ENCODE measurements at places on chromosomes 7 and 10. TPM values are rescaled to one million over a fixed set of nuclear protein-coding genes. Genes with fewer than 3 reads are reported as not detected.
A peak's percentile ranks its signal among the peaks of the same experiment; 100 is the strongest.

POR gene
- 131 TPM for total RNA-seq

SMO gene
- total RNA-seq, result 3.6 TPM

ECHDC3 gene
- total RNA-seq, result 10.2 TPM

TBX20 gene
- 0.15 TPM for total RNA-seq

PRXL2A gene
- 97.6 TPM for total RNA-seq

SLC13A1 gene
- total RNA-seq, result not detected

HPSE2 gene
- total RNA-seq, result 0.76 TPM

SUGCT gene
- total RNA-seq, result 18.6 TPM

GRCh38 chr10:5466451-5467206 is 32.7 kb downstream of the CALML5 start:
- peak; percentile 89 for DNase-seq

DNA sequence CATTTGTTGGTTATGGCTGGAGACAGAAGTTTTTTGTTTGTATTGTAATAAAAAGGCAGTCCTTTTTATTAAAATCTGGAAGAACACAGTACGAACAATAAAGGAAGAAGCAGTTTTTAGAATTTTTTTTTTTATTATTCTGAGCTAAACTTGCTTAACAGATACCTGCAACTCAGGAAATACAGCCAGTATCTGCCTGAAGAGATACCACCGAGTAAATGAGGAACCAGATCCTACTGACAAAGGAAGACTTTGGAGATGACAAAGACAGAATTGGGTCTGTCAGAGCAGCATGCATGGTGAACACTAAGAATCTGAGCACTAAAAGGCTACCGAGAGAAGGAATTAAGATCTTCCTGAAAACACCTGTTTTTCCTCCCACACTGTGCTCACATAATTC is 1335.9 kb upstream of the SORCS1 start:
- no peak for DNase-seq

DNA sequence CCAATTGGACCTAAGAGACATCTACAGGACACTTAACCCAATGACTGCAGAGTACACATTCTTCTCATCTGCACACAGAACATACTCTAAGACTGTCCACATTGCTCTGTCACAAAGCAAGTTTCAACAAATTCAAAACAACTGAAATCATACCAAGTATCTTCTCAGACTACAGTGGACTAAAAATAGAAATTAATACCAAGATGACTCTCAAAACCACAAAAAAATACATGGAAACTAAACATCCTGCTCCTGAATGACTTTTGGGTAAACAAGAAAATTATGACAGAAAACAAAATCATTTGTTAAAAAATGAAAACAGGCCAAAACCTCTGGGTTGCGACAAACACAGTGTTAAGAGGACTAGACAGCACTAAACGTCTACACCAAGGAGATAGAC is 24.5 kb downstream of the SNX13 start:
- no peak for DNase-seq

DNA sequence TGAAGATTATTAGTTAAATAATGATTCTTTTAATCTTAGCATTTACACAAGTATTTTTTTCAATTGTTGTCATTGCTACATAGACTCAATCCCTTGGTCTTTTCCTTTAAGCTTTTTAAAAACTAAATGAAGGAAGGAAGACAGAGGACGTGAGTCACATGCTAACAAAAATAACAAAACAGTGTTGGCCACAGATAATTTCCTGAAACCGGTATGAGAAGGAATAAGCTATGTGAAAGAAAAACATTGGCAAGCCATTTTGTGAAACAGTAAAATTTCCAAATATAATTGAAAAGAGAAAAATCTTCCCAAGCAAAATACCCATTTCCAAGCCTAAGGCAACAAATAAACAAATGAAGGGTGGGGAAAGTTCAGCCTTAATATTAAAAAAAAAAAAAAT is 223.0 kb downstream of the AHR start:
- DNase-seq, result no peak

- DNase-seq, result no peak
These were observed 60.0 kb upstream of the PARD3 start for GRCh38 chr10:34875061-34875460.

DNA sequence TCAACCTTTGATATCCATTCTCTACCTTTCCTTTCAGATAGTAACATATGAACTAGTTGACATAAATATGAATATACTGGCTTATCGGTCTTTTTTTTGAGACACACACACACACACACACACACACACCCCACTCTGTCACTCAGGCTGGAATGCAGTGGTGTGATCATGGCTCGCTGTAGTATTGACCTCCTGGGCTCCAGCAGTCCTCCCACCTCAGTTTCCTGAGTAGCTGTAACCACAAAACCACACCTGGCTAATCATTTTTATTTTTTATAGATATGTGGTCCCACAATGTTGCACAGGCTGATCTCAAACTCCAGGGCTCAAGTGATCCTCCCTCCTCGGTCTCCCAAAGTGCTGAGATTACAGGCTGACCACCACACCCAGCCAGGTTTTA is 14.2 kb upstream of the NT5C3A start:
- no peak for DNase-seq

- no peak for DNase-seq
These were observed 47.7 kb downstream of the EGFR start for GRCh38 chr7:55066524-55066923.

- DNase-seq, result no peak
These were observed 442.6 kb downstream of the GFRA1 start for GRCh38 chr10:115830265-115830970.

DNA sequence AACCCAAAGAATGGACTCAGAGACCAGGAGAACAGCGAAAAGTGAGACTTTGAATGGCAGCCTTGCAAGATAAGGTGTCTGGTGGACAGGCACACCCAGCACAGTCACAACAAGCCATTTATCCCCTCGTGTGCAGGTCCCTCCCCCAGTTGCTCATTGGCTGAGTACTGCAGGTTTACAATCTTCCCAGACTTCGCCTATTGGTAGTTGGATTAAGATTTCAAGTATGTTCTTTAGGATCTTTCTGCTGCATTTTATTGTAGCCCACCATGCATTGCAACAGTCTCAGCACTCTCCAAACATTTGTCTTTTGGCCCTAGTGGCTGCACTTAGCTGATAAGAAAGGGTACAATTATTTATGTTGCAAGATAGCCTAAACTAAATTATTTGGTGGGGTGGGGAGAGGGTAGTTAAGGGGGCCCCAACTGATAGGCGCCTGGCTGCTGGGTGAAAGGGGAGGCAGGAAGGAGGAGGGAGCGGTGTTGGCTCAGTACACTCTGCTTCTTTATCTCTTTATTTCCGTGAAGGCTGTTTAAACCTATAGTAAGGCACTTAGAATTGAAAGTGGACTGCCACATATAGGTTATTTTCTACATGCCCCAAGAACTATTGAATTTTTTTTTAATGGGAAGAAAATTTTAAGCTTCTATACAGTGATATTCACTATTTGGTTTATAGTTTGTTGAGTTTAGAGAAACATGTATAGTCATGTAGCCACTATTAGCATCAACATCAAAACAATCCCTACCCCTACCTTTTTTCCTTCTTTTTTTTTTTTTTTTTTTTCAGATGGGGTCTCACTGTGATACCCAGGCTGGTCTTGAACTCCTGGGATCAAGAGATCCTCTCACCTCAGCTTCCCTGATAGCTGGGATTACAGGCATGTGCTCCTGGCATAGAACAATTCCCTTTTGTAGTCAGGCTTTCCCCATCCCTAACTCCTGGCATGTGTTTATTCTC is 54.2 kb downstream of the GUSB start:
- peak; percentile 11 for DNase-seq

DNA sequence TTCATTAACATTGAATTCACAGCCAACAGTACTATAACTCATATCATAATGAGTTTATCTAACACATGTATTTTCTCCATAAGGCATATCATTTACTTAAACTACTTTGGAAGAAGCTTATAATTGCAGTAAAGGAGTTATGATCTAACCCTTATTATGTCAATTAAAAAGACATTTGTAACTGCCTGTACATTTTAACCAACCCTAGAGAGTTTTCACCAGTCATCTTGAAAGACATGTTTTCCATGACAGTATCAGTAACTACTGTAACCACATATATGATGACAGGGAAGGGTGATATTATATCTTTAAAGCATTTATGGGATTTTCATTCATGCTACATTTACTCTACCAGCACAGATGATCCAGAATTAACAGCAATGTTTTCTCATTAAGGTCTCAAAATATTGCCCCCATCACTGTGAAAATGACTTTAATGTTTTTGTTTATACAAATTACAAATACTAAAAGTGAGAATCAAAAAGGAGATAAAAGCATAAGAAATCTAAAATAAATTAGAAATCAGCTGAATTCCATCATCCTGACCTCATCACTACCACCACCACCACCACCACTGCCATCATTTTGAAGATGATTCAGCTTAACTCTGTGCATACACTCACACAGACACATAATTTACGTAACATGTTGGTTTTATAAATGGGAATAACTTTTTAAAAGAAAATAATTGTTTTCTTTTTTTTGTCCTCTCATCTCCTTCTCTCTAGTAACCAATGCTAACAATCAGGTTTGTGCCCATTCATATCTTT is 53.6 kb downstream of the MKLN1 start:
- no peak for DNase-seq

DNA sequence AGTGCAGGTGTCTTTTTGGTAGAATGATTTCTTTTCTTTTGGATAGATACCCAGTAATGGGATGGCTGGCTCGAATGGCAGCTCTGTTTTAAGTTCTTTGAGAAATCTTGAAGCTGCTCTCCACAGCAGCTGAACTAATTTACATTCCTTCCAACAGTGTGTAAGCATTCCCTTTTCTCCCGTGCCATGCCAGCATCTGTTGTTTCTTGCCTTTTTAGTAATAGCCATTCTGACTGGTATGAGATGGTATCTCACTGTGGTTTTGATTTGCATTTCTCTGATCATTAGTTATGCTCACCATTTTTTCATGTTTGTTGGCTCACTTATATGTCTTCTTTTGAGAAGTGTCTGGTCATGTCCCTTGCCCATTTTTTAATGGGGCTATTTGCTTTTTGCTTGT is 486.3 kb downstream of the GALNT17 start:
- no peak for DNase-seq

DNA sequence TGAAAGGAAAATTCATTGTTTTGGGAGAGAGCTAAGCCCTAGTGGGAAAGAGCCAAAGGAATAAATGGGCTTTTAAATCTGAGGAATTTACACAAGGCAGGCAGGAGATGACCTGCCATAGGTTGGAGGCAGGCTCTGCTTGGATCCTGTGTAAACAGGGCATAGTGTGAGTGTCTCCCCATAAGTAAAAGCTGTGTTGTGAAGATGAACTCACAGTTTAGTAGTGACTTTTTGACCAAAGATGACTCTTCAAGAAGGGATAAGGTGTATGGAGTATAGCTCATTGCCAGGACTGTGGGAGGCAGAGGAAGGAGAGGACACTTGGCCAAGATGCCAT is 63.2 kb downstream of the KAT6B start:
- DNase-seq, result no peak

DNA sequence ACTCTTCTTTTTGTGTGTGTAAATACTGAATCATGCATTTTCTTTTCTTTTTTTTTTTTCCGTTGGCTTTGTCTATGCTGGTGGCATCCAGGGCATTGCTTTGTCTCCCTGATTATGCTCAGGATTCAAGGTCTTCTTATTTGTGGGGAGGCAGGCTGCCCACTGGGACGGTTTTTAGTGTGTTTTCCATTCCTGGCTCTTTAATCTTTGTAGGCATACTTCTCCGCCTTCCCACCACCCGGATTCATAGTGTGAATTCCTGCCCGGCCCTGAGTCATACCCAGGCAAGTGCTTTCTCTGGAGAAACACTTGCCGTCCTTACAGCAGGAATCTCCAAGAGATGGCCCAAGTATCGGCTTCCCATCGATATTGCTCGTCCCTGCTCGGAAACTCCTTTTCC is 5.2 kb downstream of the ZNF655 start:
- no peak for DNase-seq

DNA sequence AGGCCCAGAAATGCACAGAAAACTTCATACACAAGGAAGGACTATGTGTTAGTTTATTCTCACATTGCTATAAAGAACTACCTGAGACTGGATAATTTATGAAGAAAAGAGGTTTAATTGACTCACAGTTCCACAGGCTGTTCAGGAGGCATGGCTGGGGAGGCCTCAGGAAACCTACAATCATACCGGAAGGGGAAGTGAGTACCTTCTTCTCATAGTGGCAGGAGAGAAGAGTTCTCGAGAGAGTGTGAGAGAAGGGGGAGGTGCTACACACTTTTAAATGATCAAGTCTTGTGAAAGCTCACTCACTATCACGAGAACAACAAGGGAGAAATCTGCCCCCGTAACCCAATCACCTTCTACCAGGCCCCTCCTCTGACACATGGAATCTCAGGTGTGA is 16.8 kb upstream of the RAMP3 start:
- no peak for DNase-seq

GRCh38 chr10:28954211-28954610 is 276.9 kb downstream of the BAMBI start:
- DNase-seq, result no peak

GRCh38 chr7:127413326-127413725 is 20.8 kb upstream of the ZNF800 start:
- DNase-seq, result no peak

GRCh38 chr10:65046831-65047230 is 1525.6 kb downstream of the REEP3 start:
- no peak for DNase-seq

GRCh38 chr10:30826679-30827078 is 197.1 kb upstream of the LYZL2 start:
- no peak for DNase-seq

DNA sequence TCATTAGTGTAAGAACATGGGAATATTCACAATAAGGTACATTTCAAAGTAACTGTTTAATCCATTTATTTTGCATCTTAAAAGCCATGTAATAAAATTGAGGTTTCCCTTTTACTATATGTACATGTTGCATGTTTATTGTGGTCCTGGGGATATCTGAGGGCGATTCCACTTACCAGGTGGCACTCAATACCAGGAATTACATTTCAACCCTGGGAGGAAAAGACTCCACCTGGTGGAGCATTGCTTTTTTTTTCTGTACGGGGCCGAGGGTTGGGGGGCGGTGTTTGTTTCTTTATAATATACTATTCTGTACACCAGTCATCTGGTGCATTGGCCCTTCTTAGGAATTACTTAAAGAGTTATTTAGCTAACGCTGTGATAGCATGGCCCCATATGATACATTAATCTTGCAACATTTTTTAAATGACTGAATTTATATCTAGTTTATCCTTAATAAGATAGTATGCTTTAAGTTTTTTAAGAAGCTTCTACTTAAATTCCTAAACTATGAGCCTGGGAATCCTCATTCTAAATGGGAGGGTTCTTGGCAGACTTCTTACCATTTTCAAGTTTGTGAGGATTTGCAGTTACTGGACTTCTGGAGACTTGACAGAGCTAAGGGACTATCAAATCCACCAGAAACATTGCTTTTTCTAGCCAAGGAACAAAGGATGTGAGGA is 7.2 kb upstream of the HGF start:
- DNase-seq, result no peak

DNA sequence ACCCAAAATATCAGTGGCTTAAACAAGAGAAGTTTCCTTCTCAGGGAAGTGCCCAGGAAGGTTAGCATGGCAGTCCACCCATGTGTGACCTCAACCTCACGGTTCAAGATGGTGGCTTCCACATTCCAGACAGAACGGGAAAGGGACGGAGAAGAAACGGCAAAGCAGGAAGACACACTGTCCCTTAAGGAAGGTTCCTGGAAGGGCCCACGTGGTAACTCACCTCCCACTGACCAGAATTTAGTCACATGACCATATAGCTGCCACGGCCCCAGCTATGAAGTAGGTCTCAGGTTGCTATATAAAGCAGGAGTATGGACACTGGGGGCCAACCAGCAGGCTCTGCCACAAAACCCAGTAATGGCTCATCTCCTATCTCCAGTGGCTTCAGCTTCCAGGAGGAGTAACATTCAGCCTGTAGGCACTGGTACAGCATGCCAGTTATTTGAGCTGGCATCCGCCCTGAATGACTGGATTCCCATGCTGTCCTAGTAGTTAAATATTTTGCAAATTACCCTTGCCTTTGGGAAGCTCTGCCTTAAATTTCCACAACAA is 278.5 kb upstream of the KLF14 start:
- DNase-seq, result no peak

Measured in left colon (tissue), 2 donors.